ENCODE measurements at places on chromosomes 5 and 9. TPM values are rescaled to one million over a fixed set of nuclear protein-coding genes. Genes with fewer than 3 reads are reported as not detected.

The PCDHB9 gene
- 1.2 TPM for total RNA-seq

The CER1 gene
- total RNA-seq, result not detected

The MYMK gene
- not detected for total RNA-seq

The TIMD4 gene
- total RNA-seq, result not detected

The PIP5K1B gene
- 71.9 TPM for total RNA-seq

The PTGS1 gene
- 6.7 TPM for total RNA-seq

The IFNA21 gene
- total RNA-seq, result not detected

The GPR150 gene
- total RNA-seq, result 0.14 TPM

The RIGI gene
- total RNA-seq, result 3.8 TPM

The PCDHB6 gene
- total RNA-seq, result 0.14 TPM

The CEP72 gene
- 1.7 TPM for total RNA-seq

The CCL27 gene
- 0.41 TPM for total RNA-seq

The CRB2 gene
- not detected for total RNA-seq

The SLC25A25 gene
- 5.4 TPM for total RNA-seq

The BTNL3 gene
- not detected for total RNA-seq

The NKD2 gene
- total RNA-seq, result 3.7 TPM

The SLC6A19 gene
- total RNA-seq, result not detected

The UNC13B gene
- 21.6 TPM for total RNA-seq

The SPATA31E1 gene
- total RNA-seq, result not detected

The FABP6 gene
- total RNA-seq, result 1.6 TPM

The NIPSNAP3A gene
- total RNA-seq, result 25.3 TPM

The KIAA0825 gene
- 2.2 TPM for total RNA-seq

The BTNL8 gene
- 0.58 TPM for total RNA-seq

All from left ventricle myocardium inferior (tissue), 1 donor.